ENCODE measurements at places on chromosomes 7 and 10.

DNA sequence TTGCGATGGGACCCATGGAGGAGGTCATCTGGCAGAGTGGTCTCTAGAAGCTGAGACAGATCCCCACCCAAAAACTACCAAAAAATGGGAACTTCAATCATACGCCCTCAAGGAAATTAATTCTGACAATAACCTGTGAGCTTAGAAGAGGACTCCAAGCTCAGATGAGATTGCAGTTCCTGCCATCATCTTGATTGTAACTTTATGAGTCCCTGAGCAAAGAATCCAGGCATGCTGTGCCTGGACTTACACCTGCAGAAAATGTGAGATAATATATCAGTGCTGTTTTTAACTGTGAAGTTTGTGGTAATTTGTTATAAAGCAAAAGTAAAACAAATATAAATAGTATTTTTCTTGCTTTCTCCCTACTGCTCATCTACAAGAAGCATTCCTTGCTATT, 299.6 kb upstream of the MBL2 start:
- no peak for DNase-seq

- DNase-seq = no peak
Measured at GRCh38 chr10:108132303-108132702, 967.8 kb upstream of the SORCS1 start.

DNA sequence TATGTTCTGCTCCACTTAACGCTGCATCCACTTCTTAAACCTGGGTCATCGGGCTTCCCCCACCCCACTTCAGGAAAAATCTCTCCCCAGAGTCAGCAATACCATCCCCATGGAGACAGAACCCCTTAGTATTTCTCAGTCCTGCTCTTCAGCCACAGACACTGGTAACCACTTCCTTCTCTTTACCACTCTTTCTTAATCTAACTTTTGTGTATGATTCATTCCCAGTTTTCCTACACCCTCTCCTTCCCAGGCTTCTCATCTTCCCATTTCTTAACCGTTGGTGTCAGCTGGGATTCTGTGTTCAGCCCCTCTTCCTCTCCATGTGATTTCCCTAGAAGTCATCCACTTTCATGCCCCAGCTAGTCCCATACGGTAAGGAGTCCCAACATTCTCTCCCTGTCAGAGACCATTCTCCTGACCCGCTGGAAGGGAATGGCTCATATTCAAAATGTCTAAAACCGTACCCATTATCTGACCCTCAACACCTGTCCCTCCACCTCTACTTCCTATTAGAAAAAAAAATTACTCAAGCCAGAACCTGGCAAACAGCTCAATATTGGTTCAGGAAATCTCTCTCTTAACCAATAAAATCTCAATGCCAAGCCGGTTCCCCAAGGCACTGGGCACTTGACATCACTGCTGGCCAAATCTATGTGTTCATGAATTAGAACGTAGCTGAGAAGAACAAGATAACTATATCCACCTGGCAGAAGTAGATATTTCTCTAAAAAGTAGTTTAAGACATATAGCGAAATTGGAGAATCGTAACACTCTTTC, 89.4 kb downstream of the DGKI start:
- no peak for DNase-seq

- no peak for DNase-seq
Measured at GRCh38 chr7:25854608-25855497, 297.1 kb upstream of the NFE2L3 start.

DNA sequence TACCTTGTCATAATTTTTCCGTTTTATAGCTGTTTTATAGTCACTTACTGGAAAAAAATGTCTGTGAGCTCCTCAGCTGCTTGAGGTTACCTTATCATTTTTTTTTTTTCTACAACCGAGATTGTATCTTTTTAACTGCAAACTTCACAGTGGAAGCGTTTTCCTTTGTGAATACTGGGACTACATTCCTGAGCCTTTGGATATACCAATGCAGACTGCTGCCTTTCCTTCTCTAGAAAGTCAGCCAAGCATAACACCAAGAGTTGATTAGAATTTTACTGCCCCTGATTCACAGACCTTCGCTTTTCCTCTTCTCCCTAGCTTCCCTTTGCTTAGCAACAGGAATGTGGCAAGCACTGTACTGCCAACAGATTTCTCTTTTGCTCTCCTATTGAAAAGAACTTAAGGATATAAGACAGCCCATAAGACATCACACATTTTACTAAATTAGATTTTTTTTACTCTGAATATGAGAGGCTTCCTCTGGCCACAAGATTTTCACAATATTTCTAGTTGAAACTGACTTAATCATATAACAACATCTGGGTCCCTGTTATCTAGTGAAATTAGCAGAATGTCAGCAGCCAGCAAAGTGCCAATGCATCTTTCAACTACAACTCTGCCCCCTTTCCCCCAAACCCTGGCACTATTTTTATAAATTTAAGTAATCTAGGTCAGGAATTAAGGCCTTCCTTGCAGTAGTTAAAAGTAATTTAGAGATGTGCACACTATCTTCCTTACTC, 170.6 kb downstream of the PRKG1 start:
- DNase-seq = no peak

- DNase-seq = peak; percentile 34
Measured at GRCh38 chr10:60816628-60817397, 38.5 kb downstream of the CDK1 start.

- DNase-seq = no peak
Measured at GRCh38 chr10:98000346-98000745, 30.1 kb downstream of the CRTAC1 start.

GRCh38 chr7:32879460-32879859, 12.1 kb downstream of the KBTBD2 start:
- DNase-seq = no peak

GRCh38 chr10:84765656-84766055, 437.3 kb downstream of the CCSER2 start:
- no peak for DNase-seq

- DNase-seq = no peak
Measured at GRCh38 chr7:42832667-42833066, 79.2 kb downstream of the C7orf25 start.

GRCh38 chr7:103988468-103989199, 824 bp downstream of the RELN start:
- DNase-seq = no peak

DNA sequence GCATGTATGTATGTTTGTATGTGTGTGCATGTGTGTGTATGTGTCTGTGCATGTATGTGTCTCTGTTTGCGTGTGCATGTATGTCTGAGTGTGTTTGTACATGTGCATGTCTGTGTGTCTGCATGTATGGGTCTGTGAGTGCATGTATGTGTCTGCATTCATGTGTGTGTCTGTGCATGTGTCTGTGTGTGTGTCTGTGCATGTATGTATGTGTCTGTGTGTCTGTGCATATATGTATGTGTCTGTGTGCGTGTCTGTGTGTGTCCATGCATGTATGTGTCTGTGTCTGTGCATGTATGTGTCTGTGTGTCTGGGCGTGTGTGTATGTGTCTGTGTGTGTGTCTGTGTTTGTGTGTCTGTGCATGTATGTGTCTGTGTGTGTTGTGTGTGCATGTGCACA, 49.9 kb upstream of the DIP2C start:
- no peak for DNase-seq

DNA sequence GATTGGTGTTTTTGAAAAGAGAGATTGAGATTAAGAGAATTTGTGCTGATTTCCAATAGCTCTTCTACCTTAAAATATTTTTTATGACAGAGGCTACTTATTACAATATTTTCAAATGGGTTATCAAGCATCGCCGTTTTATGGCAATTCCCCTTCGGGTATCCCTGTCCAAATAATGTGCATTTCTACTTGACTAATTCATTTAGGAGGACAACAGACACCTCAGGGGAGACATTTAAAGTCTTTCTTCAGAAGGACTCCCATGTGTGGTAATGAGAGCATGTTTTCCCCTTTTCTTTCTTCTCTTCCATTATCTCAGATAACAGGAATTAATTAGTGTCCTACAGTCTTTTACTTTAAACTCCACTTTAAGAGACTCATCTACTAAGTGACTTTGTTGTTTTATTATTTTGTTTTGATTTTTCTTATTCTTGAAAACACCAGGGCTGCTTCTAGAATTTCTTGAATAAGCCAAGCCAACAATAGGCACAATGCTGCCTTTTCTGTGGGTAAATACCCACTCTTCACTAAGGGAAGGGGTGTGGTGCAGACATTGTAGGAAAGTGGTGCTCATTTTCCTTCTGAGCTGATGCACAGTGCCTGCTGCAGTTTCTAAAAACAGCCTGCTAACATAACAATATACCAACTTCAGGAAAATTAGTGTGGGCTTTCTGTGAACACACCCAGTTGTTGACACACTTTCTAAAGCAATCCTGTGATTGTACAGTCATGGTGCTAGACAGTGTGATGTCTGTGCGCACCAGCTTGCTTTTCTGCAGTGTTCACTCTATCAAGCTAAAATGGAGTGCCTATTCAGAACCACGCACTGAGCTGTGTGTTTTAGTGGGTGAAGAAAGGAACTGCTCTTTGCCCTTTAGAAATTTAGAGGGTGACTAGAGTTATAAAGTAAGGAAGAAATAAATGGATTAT, 597.7 kb downstream of the NRG3 start:
- no peak for DNase-seq

DNA sequence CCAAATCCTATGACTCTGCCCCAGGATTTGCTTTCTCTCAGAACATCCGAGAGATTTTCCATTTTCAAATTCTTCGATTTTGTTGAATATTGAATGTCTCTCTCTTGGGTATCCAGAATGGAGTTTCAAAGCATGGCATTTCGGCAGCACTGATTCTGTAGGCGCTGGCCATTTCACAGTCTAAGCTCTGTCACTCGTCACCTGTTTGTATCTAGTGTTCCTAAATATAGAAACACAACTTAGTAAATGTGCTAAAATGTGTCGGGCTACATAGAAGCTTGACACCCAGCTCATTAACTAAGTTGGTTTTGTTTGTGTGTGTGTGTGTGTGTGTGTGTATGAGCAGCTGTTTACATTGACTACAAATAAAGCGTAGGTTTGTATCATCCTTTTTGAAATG, 173.5 kb upstream of the FZD1 start:
- no peak for DNase-seq

- DNase-seq = no peak
Measured at GRCh38 chr7:46029111-46029704, 108.1 kb upstream of the IGFBP3 start.

- DNase-seq = no peak
Measured at GRCh38 chr10:84172467-84173356, 889 bp upstream of the GPR15LG start.

GRCh38 chr10:67790534-67791408, 47.2 kb downstream of the DNAJC12 start:
- DNase-seq = no peak

- DNase-seq = no peak
Measured at GRCh38 chr7:70574970-70575799, 556.8 kb upstream of the GALNT17 start.

DNA sequence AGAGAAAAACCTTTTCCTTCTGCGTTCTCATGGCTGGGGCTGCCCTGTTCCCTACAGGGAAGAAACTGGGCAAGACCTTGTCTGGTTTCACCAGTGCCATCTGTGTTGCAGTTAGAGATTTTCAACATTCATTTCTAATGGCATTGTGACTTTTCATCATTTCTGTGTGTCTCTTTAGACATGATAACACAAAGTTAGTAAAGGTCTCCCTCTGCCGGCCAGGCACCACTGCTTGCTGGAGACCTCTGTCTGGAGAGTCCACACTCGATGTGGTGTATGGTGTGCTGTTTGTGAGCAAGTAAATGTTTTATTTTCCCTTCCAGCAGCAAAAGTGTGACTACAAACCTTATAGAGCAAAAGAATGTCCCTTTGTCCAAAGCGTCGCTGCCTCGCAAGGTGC, 213.5 kb downstream of the PAXIP1 start:
- DNase-seq = no peak

- no peak for DNase-seq
Measured at GRCh38 chr7:11747715-11748485, 84.1 kb downstream of the THSD7A start.

All from GM12891 (cell line).